ENCODE measurements at places on chromosomes 2 and 18.

DNA sequence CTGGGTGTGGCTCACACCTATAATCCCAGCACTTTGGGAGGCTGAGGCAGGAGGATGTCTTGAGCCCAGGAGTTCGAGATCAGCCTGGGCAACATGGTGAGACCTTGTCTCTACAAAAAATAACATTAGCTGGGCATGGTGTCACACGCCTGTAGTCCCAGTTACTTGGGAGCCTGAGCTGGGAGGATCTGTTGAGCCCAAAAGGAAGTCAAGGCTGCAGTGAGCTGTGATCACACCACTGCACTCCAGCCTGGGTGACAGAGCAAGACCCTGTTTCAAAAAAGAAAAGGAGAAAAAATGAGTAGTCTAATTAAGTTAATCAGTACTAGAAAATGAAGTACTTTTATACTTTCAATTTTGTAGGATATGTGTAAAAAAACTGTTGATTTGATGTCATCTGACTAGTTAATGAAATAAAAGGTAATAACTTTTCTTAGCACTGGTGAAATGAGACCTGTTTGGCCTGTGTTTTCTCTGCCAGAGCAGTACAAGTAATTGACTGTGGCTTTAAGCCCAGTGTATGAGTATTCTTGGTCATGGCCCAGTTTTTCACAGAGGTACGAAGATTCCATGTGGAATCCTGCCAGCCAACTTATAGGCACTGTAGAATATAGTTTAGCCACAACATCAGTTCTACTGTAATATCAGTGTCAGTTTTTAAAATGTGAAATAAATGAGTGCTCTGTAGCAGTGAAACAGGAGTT, 35.8 kb downstream of the MFSD6 start:
- DNase-seq, result no peak

GRCh38 chr2:190410166-190410565, 2.0 kb downstream of the MFSD6 start:
- DNase-seq, result no peak

- no peak for DNase-seq
Measured at GRCh38 chr18:53115876-53116585, 776.0 kb downstream of the DCC start.

GRCh38 chr2:43107679-43108078, 118.7 kb downstream of the ZFP36L2 start:
- DNase-seq, result no peak

- DNase-seq, result no peak
Measured at GRCh38 chr2:75569546-75569945, 8.8 kb upstream of the EVA1A start.

DNA sequence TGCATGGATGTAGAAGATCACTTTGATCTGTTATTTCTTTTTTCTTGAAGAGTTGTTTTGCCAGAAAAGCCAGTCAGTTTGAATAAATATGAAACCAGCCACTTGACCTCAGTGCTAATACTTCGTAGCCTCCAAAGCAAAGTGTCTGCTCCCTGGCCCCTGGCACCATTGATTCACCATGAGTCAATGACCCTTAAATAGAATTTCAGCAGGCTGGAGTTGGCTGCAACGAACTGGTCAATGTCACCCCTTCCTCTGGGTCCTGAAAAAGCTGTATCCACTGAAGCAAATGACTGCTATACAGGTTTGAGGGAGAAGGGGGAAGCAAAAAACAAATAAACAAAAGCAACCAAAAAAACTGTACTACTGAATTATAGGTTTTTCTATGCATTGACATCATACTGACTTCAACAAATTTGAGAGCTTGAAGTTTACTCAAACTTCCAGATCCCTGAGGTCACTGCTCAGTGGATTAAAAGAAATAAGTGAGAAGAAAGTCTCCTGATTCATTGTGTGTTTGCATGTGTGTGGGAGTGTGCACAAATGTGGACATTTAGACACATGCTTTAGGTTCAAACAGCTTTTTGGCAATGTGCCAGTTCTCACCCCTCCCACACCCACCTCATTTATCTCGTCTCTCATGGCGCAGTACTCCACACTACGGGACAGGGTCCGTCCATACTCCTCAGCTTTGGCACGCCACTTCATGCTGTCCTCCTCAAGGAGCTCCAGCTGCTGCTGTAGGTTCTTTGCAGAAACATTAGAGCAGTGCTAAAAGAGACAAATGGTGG, 58.1 kb upstream of the TTN start:
- no peak for DNase-seq

GRCh38 chr2:200814917-200815316, 3.2 kb downstream of the BZW1 start:
- no peak for DNase-seq

DNA sequence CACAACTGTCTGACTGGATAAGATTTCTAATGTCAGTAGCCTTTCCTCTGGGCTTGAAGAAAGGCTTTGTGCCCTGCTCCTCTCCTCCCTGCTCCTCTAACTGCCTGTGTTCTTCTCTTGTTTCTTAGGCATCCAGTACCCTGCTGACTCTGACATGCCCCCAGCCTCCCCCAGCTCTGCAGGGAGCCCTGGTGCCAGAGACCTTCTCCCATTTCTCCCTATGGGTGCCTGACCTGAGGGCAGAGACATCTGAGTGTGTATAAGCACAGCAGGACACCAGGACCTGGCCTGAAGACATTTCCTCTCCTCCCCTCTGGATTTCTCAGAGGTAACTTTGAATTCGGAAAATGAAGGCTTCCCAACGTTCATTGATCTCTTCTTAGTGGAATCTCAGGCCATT, 23.6 kb downstream of the RNF144A start:
- DNase-seq, result no peak

All from activated CD4-positive, CD25-positive, alpha-beta regulatory T cell (primary cell).